ENCODE measurements at places on chromosomes 16 and 17. TPM values are rescaled to one million over a fixed set of nuclear protein-coding genes. Genes with fewer than 3 reads are reported as not detected.

FBXW10B gene
- 8.2 TPM for total RNA-seq

KCNJ18 gene
- not detected for total RNA-seq

NPTX1 gene
- total RNA-seq = 0.07 TPM

GRCh38 chr16:17538927-17539326, 68.2 kb upstream of the XYLT1 start:
- no peak for DNase-seq

GRCh38 chr17:26774291-26775218, 519.4 kb upstream of the WSB1 start:
- DNase-seq = no peak

DNA sequence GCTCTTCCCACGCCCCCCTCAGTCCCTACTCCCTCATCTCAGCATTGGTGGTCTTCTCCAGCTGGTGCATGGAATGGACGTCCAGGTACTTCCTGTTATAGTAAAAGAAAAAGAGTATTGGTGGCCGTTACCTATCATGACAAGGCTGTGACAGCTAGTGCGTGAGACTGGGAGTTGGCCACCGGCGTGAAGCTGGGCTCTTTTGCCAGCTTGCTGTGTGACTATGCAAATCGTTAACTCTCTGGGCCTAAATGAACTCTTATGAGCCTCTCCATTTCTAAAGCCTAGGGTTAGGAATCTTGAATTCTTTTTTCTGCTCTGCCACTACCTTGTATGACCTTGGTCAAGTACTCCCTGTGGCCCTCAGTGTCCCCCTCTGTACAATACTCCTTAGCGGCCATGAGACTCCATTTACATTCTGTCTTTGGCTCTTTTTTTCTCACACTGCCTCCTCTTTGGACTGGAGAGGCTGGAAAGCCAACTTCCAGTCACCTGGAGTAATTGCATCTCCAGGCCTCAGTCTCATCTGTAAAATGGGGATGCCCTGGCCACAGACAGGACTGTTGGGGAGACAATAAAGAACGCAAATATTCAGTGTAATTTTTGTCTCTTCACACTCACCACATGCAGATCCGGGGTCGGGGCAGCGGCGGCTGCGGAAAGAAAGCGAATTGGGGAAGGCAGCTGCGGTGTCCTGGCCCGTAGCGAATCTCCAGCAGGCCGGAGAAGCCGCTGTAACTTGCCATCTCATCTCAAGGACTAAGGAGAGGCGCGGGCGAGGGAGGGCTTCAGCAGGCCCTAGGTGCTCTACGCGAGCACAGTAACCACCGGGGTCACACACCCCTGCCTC, 1.1 kb downstream of the CFAP119 start:
- DNase-seq = no peak

- DNase-seq = no peak
Measured at GRCh38 chr17:50365649-50366393, 7.2 kb downstream of the MRPL27 start.

DNA sequence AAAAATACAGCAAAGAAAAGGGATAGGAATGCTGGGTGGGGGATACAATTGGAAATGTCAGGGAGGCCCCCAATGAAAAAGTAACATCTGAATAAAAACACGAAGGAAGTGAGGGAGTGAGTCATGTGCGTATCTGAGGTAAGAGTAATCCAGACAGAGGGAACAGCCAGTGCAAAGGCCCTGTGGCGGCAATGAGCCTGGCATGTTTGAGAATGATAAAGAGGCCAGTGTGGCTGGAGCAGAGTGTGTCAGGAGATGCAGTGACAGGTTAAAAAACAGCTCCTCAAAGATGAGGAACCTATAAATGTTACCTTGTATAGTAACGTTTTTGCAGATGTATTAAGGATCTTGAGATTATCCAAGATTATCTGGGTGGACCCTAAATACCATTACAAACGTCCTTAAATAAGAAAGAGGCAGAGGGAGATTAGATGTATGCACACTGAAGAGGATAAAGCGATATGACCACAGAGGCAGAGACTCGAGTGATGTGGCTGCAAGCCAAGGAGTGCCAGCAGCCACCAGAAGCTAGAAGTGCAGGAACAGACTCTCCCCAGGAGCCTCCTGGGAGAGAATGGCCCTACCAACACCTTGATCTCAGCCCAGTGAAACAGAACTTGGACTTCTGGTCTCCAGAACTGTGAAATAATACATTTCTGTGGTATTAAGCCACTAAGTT, 17.8 kb upstream of the SLC35B1 start:
- no peak for DNase-seq

DNA sequence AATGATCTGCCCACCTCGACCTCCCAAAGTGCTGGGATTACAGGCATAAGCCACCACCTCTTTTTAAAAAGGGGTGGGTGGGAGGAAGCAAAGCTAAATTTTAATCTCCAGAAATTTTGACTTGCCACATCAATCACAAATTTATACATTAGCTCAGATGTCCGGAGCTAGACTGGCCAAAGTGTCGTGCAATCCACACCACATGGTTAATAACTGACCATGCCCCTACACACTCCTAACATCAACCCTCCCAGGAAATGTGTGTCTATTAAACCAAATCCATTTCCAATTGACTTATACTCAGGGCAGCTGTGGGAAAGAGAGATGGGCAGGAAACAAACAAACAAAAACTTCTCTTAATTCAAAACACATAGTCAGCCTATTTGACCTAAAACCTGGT, 29.9 kb downstream of the SMURF2 start:
- no peak for DNase-seq

- DNase-seq = no peak
Measured at GRCh38 chr17:78491236-78492115, 85.7 kb downstream of the DNAH17 start.

DNA sequence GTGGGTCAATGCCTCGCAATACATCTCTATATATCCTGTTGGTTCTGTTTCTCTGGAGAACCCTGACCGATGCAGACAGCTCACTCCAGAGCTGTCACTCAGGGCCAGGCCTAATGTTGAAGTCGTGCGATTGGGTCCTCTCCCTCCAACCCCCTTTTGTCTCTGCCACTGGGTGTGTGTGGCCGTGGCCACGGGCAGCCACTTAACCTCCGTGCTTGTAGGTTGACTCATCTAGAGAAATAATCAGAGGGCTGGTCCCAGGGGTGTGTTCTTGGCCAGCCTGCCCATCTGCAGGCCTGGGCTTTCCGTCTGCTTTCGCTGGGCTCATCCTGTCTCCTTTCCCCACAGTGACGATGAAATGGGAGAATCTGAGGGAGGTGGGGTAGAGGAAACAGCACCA, 7.4 kb downstream of the ADAD2 start:
- no peak for DNase-seq

DNA sequence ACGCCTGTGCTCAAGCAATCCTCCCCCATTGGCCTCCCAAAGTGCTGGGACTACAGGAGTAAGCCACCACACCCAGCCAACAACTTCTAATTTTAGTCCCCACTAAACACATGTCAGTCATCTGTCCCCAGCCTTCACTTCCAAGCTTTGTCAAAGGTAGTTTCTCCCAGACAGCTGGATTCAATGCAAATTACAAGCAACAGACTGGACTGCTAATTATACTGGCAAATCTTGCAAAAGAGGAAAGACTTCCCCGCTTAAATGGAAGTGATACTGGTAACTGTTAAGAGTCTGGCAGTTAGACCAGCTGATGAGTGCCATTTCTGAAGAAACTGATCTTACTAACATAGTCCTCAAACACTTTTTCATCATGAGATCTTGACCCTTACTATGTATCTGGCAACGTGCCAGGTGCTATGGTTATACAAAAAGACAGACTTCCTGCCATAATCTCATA, 8.2 kb upstream of the GGA2 start:
- no peak for DNase-seq
